ENCODE measurements at places on chromosomes 4 and X.

GRCh38 chr4:77037736-77038135, 38.1 kb downstream of the CCNI start:
- DNase-seq, result no peak

DNA sequence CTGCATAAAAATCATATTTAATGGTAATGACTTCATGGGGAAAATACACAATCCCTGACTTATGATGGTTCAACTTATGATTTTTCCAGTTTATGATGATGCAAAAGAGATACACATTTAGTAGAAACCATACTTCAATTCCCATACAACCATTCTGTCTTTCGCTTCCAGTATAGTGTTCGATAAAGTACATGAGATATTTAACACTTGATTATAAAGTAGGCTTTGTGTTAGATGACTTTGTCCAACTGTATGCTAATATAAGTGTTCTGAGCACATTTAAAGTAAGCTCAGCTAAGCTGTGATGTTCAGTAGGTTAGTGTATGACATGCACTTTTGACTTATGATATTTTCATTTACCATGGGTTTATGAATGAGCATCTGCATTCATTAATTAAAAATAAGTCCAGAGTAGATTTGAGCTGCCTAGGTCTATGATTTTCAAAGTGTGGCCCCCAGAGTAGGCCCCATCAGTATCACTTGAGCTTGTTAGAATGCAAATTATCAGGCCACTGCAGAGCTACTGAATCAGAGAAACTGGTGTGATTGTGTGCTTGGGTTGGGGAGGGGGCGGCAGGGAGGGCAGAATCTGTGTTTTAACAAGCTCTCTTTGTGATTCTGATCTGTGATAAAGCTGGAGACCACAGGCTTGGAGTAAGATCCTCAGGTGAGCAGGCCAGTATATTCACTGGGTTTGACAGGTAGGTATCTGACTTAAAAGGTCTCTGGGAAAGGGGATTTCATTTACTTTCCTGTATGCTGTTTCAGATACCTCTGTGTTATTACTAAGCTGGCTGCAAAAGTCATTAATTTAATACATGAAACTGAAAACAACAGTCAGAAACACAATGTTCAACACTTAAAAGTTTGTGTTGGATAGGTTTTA, 8.4 kb downstream of the ATP10D start:
- DNase-seq, result no peak

DNA sequence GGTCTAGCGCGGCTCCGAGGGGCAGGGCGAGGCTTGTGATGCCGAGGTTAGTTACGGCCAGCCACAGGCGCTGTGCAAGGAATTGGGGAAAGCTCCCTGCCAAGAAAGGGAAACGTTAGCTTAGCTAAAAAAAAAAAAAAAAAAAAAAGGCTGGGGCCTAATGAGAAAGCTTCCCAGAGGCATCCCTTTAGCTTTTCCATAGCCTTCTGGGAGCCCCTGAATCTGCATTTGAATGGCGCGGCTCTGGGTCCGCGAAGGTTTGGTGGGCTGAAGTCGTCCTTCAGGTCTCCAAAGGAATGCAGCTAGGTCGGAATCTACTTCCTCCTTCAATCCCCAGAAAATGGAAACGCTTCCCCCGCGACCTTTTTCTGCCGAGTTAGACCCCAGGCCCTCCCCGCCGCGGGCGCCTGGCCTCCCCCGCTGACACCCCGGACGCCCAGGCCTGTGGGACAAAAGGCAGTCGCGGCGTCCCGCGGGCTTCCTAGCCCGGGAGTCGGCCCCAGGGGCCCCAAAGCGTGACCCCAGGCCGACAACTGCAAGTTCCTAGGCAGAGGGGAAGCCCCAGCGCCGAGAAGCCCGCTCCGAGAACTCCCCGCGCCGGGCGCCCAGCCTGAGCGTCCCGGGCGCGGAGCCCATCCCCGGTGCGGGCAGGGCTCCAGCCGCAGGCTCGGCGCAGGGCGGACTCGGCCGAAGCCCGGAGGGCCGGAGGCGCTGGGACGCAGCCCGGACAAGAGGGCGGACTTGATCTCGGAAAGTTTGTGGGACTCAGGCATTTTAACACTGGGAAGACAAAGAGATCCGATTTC, 605 bp upstream of the FAT1 start:
- no peak for DNase-seq

DNA sequence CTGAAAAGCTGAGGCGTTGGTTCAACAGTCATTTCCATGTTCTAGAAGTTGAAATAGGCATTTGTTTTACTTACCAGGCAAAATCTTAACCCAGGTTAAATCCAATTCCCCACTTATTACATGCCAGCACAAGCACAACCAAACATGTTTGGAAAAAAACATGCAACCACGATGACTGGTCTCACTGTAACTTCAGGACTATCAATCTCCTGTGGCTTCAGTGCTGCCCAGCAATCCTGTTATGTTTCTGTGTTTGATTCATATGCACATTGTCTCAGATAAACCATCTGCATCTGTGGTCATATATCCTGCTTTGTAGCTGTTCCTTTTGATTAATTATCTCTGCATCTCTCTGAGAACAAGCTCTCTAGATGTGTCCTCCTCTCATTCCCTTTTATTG, 28.3 kb downstream of the PRDM8 start:
- no peak for DNase-seq

DNA sequence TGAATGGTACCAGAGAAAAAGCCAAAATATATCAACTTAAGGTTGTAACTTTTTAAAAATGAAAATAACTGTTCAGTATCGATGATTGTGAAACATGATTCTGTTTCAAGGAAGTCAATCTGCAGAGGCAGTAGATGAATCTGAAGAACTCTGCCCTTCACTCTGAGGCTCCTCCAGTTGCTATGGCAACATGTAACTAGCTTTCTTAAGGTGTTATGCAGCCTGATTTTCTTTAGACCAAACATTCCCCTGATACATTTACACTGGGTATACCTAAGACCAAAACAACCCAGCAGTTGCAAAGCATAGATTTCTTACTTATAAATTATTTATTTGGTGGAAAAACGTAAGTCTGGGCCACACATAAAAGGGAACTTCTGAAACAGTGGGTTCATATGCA, 133.6 kb upstream of the RASGEF1B start:
- DNase-seq, result no peak

DNA sequence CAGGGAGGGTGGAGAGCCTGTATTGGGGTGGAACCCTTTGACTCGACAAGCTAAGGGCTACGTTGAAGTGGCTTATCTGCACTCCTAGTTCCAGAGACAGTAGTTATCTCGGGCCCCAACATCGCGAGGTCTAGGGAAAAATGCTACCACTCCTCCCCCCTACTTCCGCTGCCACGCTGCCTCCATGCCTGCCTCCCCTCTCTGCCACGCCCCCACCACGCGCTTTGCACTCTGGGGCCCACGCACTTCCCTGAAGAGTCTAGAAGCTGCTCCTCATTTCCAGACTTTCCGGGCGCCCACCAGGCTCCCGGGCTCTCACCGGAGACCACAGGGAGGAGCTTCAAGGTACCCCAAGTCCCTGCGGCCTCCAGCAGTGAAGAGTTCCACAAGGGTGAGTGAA, at the start of gene PASD1:
Gene PASD1, plus strand, starts transcription at position 227 of the 400 bp plus-strand sequence. CDS start 37,879 bp downstream, outside the sequence.
- no peak for DNase-seq

Measured in stimulated activated CD8-positive, alpha-beta memory T cell treated with anti-CD3 and anti-CD28 coated beads, Interleukin-15, amount 100 ng/mL, for 1 hour (primary cell).